Choroid plexus epithelial cell (primary cell): ENCODE measurements at places on chromosomes 16 and 17.

DNA sequence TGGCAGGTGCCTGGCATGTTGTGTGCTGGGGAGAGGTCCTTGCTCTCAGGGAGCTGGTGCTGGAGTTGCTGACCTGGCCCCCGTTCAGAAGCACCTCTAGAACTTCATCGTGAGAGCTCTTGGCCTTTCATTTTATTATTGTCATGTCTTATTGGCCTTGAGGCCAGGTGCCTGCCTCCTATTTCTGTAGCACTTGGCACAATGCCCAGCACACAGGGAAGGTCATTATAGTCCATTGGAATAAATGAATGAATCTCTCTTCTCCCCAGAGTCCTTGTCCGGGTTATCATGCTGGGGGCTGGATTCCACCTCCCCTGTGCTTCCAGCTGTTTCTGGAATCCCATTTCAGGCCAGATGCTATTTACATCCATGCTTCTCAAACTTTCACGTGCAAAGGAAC, 169.2 kb downstream of the HAPSTR1 start:
- DNase-seq = no peak

GRCh38 chr17:30378241-30378824, 394 bp upstream of the CPD start:
- peak; percentile 40 for DNase-seq

DNA sequence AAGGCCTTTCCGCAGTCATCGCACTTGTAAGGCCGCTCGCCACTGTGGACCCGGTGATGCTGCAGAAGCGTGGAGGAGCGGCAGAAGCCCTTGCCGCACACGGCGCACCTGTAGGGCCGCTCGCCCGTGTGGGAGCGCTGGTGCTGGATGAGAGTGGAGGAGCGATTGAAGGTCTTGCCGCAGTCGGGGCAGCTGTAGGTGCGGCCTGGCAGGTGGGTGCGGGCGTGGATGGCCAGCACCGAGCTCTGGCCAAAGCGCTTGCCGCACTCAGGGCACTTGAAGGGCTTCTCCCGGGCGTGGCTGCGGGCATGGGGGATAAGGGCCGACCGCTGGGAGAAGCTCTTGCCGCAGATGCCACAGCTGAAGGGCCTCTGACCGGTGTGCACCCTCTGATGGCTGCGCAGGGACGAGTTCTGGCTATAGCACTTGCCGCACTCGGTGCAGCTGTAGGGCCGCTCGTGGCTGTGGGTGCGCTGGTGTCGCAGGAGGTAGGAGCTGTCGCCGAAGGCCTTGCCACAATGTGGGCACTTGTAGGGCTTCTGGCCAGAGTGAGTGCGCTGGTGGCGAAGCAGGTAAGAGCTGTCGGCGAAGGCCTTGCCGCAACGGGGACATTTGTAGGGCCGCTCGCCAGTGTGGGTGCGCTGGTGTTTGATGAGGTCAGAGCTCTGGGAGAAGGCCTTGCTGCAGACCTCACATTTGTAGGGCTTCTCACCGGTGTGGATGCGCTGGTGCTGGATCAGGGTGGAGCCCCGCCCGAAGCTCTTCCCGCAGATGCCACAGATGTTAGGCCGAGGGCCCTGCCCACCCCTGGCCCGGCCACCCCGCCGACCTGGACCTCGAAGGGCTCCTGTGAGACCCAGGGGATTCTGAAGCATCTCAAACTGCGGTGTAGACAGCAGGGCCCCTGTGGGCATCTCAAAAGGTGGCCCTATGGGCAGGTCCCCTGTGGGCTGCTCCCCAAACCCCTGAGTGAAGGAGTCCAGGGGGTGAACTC, 1.5 kb downstream of the ZNF768 start:
- DNase-seq = no peak

DNA sequence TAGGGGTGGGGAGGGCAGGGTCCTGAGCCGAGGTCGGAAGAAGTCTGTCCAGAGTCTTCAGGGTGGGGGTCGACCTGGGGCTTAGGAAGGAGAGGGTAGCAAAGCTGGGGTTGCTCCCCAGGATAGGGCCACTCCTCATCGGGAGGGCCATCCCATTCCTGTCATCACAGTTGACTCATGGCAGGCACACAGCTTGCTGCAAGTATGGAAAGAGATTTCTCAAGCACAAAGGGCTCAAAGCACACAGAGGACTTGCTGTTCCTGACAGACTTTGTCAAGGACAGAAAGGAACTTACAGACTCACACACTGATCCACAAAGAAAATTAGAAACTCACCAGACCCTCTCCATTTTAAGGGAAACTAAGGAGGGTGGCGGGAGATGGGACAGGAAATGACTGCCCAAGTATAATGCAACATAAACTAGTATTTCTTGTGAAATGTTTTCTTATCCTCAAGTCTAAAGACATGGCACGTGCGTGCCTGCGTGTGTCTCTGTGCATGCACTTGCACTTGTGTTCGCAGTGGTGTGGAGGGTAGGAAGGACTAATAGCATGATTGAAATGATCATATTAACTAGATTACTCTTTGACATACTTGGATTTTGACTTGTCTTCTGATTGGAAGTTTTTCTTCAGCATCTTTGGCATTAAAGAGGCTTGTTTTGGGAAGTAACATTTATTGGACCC, 2.4 kb downstream of the AOC2 start:
- peak; percentile 47 for DNase-seq

GRCh38 chr17:19654896-19655295, 6.3 kb downstream of the ALDH3A2 start:
- no peak for DNase-seq
